Activated CD4-positive, alpha-beta T cell treated with anti-CD3 and anti-CD28 coated beads, Interleukin-2, amount 50 U/mL, for 48 hours (primary cell): ENCODE measurements at places on chromosomes 3 and 15.

- DNase-seq = no peak
These were observed 1.9 kb downstream of the ROBO2 start for GRCh38 chr3:77041811-77042210.

DNA sequence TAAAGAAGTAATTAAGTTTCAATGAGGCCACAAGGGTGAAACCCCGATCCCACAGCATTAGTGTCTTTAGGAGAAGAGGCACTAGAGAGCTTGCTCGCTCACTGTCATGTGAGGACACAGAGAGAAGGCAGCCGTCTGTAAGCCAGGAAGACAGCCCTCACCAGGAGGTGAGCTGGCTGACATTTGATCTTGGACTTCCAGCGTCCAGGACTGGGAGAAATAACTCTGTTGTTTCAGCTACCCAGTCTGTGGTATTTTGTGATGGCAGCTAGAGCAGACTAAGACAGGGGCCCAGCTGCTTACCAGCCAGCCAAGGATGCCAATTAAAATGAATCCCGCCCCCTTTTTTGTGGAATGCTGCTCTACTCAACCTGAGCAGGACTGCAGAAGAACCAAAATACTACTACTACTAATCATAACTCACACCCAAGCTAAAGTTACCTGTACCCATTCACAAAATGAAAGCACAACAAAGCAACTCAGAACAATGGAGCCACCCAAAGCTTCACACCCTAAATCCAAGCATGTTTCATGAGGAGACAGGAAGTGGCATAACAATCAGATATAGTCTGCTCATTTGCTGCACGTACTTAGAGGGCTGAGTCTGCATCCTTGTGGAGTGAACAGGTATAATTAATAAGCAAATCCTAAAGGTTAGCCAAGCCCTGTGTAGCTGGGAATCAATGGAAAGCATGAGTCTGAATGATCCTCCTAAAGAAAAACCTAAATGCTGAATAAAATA lies 35.6 kb upstream of the RHCG start:
- DNase-seq = no peak

DNA sequence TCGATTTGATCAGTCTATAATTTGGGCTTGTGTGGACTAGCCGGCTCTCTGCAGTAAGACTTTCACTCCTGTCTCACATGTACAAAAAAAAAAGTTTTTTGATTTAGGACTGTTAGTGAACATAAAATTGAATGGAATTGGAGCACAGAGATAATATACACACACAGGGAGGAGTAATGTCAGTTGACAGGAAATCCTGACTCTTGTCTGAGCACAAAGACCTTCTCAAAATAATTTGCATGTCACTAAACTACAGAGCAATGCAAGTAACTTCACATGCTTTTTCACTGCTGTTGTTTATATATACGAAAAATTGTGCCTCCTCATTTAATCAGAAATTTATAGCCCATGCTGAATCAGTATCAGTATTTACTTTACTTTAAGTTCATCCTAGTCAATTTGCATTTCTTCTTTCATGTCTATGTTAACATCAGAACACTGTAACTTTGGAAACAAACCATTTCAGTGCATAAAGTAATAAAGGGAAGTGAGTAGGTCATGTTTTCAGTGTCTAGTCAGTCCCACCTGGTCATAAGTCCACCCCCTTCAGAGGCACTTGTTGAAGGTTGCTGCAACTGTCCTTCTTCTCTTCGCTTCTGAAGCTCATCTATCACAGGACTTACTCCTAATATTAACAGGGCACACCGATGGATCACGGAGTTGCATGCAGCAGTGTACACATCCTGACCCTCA lies 115.8 kb downstream of the FBXL22 start:
- no peak for DNase-seq

DNA sequence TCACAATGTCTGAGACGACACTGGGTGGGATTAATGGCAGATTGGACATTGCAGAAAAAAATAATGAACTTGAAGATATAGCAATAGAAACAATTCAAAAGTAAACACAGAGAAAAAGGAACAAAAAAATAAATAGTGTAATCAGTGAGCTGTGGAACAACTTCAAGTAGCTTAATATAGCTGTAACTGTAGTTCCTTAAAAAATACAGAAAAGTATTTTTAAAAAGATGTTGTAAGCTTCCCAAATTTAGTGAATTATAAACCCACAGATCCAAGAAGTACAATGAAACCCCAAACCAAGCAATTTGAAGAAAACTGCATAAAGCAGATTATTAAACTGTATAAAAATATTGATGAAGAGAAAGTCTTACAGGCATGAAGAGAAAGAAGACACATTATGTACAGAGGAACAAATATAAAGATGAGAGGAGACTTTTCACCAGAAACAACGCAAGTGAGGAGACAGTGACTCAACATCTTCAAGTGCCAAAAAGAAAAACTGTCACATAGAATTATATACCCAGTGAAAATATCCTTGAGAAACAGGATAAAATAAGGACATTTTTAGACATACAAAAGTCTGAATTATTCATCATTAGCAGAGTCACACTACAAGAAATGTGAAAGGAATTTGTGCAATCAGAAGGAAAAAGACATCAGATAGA lies 176.4 kb downstream of the NFKBIZ start:
- no peak for DNase-seq

DNA sequence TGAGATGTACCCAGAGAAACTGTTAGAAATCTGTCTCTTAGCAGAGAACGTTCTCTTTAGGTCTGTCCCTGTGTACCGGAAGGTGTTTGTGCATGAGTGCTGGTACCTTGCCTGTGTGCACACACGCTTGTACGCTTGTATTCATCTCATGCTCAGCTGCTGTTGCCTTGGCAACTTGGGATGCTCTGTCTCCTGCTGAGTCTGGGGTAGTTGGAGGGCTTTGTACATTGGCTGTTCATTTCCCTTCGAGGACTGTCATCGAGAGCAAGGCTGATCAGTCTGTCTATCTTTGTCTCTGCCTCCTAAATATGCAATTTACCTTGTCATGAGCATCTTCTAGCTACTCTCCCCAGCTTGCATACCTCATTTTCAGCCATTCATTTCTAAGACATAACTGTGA lies 147.2 kb downstream of the SLCO3A1 start:
- DNase-seq = no peak

DNA sequence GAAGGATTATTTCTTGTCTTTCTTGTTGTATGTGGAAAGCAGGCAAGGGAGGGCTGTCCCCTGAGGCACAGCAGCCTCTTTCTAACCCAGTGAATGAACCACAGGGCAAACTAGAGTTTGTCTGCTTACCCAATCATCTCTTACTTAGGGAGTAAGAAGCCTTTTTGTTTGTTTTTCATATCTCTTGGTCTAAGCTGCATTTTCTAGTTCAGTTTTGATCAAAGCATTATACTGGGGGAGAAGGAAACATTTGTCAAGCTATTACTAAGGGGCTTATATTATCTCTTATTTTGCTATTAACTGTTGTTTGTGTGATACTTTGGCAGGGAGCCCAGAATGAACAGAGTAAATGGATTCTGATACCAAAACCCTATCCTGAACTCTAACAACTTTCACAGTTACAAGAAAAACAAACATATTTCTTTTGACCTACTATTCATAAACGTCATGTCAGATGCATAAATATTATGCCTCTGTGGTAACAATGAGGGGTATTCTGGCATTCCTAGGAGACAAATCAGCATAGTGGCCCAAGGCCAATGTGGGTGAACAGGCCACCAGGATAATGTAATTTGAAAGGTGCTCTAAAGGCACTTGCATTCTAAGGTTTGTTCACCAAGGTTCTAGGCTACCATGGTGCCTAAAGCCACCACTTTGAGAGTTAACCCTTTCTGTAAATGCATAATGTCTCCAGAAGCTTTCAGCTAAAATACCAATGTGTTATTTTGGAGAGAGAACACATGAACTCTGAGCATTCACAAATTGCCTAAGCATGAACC lies 271.6 kb upstream of the ZPLD1 start:
- no peak for DNase-seq

DNA sequence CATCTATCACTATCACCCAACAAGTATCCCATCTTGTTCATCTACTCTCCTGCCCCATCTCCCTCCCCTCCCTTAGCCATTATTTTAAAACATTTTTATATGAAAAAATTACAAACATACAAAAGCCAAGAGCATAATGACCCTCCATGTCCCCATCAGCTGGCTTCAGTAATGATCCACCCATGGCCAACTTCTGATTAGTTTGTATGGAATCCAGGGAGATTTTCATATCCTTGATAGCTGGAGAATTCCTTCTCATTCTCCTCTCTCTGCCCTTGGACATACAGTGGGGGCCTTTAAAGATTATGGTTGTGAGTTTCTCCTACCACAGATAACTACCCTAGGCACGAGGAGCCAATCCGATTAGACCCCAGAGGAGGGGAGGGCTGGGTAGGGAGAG lies 40.2 kb downstream of the IRAK2 start:
- DNase-seq = no peak

DNA sequence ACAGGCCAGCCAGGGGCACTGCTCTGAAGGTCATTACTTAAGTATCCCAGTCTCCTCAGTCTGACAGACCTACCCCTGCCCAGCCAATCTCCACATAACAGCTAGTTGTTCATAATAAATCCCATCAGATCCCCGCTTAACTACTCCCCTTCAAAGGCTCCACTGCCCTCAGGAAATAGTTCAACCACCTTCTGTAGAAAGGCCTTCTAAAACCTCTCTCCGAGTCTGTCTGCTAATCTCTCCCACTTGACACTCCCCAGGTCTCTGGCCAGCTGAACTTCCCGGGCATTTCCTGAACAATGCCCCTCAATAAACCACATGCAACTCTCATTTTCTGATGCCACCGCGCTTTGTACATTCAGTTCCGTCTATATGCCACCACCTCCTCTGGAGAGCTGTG lies 6.0 kb downstream of the PRC1 start:
- DNase-seq = no peak

- DNase-seq = no peak
These were observed 516.8 kb upstream of the ATP11B start for GRCh38 chr3:182276512-182276911.

DNA sequence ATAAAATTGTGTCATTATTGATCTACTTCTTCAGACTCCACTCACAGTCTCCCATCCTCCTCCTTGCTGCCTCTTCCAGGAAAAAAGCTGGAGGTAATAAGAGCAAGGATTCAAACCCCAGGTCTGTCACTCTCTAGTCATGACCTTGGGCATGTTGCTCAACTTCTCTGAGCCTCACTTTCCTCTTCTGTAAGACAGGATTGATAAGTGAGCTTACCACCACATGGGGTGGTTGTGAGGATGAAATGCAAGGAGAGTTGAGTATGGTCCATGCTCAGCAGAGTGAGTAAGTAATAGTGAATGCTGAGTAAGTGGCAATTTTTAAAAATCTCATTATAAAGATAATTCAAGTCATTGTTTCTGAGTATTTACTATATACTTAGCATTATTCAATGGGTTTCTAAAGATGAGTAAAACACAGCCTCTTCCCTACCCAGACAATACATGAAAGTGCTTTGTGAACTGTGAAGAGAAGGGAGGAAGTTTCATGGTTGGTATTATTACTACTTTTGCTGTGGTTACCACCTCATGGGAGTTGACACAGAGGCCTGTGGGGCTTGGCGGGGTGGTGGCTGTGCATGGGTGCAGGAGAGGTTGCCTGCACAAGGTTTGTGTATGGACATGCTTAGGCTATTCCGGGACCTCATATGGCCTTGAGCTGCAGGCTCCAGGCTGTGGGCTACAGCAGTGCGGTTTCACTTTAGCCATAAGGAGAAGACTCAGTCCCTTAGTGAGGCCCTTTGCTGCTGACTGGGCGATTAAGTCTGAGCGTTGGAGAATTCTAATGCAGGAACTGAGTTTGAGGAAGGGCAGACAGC lies 30.0 kb downstream of the SLC6A11 start:
- DNase-seq = peak; percentile 7

DNA sequence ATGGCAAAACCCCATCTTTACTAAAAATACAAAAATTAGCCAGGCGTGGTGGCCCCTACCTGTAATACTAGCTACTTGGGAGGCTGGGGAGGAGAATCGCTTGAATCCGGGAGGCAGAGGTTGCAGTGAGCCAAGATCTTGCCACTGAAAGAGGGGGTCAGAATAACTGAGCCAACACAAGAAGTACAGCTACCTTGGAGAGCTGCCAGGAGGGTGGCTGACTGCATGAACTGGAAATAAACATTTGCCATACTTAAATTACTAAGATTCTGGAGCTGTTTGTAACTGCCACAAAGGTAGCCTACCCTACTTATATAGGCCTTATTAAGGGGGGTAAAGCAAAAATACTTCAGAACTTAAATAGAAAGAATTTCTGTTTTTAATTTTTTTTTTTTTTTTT lies 15.4 kb upstream of the PIK3CB start:
- no peak for DNase-seq

DNA sequence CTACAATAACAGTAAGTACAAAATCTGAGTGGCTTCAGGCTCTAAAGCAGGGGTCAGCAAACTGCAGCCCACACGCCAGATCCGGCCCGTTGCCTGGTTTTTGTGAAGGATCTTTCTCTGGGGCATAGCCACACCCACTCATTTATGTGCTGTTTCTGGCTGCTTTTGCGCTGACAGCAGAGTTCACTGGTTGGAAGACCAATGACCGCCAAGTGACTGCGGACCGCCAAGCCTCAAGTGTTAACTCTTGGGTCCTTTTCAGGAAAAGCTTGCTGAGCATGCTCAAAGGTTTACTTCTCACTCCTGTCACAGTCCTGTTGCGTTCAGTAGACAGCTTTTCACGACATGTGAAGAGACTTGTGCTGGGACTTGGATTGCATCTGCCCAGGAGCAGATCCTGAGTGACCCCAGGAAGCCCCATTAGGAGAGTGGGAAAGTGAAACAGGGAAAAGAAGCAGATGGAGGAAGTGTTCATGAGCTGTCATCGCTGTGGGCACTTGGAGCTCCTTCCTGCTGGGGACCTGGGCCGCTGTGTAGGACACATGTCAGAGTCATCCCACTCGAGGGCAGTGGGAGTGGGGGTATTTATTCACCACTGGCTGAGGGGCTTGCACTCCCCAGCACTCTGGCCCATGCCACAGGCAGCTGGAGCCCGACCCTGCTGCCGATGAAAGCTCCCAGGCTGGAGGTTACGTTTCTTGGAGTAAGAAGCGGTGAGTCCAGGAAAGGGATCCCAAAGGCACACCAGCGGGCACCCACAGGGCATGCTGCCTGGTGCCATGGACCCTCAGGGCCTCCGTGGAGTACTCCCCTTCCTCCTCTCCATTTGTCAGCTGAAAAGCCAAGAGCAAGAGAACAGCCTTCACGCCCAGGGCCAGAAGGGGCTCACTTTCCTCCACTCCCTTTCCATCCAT lies 249.1 kb downstream of the PLCL2 start:
- no peak for DNase-seq

GRCh38 chr3:110811050-110811449 lies 260.6 kb upstream of the NECTIN3 start:
- no peak for DNase-seq

- DNase-seq = no peak
These were observed 136.9 kb downstream of the P2RY1 start for GRCh38 chr3:152971880-152972279.

DNA sequence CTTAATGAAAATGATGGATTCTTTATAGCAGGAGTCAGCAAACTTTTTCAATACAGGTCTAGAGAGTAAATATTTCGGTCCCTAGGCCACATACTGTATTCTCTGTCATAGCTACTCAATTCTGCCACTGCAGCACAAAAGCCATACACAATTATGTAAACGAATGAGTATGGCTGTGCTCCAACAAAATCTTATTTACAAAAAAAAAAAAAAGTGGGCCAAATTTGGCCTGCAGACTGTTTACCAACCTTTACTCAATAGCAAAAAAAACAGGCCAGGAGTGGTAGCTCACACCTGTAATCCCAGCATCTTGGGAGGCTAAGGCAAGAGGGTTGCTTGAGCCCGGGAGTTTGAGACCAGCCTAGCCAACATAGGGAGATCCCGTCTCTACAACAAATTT lies 41.1 kb downstream of the TTBK2 start:
- DNase-seq = no peak
